ENCODE measurements at places on chromosomes 13 and 19.

GRCh38 chr13:33761740-33762139, 56.2 kb upstream of the RFC3 start:
- no peak for DNase-seq

DNA sequence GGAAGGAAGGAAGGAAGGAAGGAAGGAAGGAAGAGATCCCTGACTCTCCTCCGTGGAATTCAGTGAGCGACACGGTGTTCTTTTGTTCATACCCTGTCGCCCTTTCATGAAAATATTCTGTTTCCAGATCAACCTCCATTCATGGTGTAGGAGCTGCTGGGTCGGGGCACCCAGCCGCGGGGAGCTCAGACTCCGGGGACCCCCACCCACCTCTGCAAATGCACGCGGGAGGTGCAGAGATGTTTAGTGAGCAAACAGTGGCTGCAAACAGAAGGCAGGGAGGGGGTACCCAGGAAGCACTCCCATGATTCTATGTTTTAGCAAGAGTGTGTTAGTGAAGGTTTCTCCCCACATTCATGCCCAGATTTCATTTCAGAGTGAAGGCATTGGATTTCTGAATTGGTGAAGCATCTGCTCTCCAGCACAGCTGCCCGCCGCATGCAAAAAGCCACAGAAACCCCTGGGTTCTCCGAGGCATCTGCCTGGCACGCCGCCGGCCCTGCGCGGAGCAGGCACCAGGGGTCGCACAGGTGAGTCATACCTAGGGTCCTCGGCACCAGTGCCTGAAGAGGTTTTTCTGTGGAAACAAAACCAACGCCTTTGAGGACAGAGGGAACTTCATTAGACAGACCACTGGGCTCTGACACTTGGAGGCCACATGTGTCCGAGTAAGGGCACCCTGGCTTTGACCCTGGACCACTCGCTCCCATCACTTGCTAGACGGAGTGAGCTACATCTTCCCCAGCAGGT, 80.6 kb downstream of the ZNF557 start:
- no peak for DNase-seq

DNA sequence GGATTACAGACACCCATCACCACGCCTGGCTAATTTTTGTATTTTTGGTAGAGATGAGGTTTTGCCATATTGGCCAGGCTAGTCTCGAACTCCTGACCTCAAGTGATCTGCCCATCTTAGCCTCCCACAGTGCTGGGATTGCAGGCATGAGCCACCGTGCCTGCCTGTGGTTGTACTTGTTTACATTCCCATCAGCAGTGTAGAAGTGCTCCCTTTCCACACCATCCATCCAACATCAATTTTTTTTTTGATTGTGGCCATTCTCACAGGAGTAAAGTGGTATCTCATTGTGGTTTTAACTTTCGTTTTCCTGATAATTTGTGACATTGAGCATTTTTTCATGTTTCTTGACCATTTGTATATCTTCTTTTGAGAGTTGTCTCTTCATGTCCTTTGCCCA, 1019.4 kb upstream of the SLC10A2 start:
- DNase-seq, result no peak

- DNase-seq, result no peak
Observed at GRCh38 chr19:33511346-33511745, 10.2 kb downstream of the PEPD start.

GRCh38 chr13:102703726-102704035, 8.8 kb upstream of the METTL21C start:
- DNase-seq, result no peak

DNA sequence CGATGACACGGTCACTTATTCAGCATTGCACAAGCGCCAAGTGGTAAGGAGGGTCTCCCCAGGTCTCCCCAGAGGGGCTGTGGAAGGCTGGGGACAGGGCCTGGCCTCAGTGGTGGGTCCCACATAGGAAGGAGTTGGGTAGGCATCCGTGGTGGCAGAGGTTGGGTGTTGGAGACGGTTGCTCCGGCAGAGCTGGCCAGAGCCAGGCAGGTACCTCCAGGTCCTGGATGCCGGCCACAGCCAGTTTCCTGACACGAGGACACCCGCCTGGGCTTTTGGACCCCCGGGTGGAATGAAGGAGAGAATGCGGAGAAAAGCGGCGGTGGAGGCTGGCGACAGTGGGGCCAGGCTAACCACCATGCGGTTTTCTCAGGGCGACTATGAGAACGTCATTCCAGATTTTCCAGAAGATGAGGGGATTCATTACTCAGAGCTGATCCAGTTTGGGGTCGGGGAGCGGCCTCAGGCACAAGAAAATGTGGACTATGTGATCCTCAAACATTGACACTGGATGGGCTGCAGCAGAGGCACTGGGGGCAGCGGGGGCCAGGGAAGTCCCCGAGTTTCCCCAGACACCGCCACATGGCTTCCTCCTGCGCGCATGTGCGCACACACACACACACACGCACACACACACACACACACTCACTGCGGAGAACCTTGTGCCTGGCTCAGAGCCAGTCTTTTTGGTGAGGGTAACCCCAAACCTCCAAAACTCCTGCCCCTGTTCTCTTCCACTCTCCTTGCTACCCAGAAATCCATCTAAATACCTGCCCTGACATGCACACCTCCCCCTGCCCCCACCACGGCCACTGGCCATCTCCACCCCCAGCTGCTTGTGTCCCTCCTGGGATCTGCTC, 1.3 kb upstream of the FFAR1 start:
- peak; percentile 24 for DNase-seq

GRCh38 chr13:39302820-39303219, 264.6 kb downstream of the NHLRC3 start:
- no peak for DNase-seq

DNA sequence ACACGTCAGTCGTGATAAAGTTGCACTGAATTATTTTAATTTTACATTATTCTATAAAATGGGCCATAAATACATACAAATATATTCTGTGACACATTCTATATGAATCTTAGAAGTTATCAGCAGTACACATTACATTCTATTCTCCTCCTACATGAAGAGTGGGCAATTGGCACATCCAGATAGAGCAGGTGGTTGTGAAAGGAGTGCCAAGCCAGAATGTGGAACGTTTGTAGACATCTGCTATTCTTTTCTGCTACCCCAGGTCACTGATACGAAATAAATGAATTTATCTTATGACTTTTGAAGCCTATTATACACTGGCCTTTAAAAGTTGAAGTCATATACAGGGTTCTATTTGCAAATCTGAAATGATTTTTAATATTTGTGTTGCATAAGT, 373.2 kb downstream of the PCDH17 start:
- no peak for DNase-seq

DNA sequence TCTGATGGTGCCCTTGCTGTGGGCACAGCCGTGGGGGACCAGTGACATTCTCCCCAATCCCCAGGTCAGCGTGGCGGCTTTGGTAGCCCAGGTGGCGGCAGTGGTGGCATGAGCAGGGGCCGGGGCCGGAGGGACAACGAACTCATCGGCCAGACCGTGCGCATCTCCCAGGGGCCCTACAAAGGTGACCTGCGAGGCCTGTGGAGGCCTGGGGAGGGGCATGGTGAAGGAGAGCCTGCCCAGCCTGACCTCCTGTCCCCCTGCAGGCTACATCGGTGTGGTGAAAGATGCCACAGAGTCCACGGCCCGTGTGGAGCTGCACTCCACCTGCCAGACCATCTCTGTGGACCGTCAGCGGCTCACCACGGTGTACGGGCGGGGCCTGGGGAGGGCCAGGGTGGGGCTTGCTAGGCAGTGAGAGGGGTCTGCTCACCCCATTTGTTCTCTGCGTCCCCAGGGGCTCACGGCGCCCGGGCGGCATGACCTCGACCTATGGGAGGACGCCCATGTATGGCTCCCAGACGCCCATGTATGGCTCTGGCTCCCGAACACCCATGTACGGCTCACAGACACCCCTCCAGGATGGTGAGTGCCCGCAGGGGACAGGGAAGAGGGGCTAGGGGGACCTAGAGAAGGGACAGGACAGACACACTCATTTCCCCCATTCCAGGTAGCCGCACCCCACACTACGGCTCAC, 7.7 kb upstream of the TIMM50 start:
- DNase-seq, result no peak

DNA sequence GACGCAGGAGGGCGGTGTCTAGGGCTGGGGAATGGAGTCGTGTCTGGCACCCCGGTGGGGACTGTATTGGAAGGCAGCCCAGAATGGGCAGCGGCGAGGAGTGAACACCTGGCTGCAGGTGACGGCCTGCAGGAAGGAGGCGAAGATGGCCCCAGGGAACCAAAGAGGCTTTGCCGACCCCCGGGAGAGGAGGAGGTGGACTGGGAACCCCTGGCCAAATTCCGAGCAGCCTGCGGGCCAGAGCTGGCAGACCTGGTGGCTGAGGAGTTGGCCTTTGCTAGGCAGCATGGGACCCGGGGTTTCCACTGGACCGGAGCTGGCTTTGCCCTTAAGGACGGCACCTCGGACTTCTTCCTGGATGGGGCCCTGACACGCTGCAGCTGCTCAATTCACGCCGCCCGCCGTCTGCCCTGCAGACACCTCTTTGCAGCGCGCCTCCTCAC, 25.9 kb downstream of the ZSWIM9 start:
- no peak for DNase-seq

DNA sequence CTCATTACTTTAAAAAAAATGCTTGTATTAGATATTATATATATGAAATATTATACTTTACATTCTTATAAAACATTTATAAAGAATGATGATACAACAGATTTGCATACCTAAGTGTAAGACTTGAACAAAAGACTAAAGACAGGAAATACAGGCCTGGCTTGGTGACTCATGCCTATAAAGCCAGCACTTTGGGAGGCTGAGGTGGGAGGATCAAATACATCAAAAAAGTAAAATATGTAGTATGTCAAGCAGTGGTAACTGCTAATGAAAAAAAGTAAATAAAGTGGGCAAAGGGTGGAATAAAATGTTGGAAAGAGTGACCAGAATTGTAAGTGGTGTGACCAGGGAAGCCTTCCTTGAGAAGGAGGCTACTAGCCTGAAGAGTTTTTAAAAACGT, 133.7 kb downstream of the GGACT start:
- DNase-seq, result no peak

All from omental fat pad (tissue), 4 donors.